ENCODE measurements at places on chromosomes 1 and 21.

DNA sequence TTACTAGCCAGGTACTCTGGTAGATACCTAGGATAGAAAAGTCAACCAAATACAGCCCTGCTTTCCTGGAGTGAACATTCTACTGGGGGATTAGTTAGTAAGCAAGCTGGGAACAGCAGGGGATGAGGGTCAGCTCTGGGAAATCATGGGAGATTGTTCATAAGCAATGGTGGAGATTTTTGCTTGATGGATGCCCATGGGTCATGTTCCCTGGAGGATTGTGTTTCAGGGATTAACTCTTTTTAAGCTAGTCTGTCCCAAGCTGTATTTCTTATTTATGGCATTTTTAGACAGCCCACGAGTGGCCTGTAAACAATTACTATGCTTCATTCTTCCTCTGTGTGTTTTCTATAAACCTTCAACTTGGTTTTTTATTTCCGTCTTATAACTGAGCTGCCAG, 18.9 kb downstream of the CACHD1 start:
- no peak for ATAC-seq

DNA sequence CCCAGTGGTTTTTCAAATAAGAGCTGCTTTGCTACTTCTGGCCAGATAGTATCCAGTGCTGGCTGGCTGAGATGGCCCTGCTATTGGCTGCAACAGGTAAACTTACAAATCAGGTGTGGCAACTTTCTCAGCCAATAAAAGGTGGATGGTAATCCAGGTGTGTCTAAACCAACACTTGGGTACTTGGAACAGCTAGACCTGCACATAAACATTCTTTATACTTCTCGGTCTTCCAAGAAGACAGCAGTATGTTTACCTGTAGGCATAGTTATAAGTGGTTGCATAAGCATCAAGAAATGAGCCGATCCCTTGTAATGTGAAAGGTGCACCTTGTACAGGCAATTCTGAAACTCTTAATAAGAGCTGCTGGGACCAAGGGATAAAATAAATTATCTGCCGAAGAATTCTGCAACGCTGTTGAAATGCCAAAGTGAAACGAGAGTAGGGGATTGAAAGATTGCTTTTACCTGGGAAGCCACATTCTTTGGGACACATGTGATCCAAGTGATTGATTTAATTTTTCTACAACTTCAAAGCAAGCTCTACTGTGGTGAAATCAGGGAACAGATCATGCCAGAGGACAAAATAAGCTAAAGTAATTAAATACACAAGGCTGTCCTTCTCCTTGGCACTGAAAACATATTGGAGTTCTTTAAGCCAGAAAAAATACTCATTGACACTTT, at the start of gene CLDN8:
Gene CLDN8 (minus strand): TSS at position 57 of the 683 bp plus-strand sequence. CDS start 172 bp downstream, outside the sequence.
- no peak for ATAC-seq

DNA sequence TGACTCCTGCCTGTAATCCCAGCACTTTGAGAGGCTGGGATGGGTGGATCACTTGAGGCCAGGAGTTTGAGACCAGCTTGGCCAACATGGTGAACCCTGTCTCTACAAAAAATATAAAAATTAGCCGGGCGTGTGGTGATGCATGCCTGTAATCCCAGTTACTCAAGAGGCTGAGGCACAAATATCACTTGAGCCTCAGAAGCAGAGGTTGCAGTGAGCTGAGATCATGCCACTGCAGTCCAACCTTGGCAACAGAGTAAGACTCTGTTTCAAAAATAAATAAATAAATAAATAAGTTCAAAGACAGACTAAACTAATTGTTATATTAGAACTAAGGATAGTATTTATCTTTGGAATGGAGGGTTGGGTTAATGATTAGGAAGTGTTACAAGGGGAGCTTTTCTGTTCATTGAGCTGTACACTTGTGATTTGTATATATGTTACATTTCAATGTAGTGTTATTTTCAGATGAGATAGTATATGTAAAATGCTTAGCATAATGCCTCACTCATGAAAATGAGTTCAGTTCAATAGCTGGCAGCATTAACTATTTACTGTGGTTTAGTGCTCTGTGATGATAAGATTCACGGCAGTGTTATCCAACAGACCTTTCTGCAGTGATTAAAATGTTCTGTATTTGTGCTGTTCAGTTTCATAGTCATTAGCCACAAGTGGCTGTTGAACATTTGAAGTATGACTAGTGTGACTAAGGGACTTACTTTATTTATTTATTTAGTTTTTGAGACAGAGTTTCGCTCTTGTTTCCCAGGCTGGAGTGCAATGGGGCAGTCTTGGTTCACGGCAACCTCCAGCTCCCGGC, 47.7 kb downstream of the OSBPL9 start:
- no peak for ATAC-seq

- no peak for ATAC-seq
These were observed 5.8 kb downstream of the ZMYND12 start for GRCh38 chr1:42450061-42450460.

DNA sequence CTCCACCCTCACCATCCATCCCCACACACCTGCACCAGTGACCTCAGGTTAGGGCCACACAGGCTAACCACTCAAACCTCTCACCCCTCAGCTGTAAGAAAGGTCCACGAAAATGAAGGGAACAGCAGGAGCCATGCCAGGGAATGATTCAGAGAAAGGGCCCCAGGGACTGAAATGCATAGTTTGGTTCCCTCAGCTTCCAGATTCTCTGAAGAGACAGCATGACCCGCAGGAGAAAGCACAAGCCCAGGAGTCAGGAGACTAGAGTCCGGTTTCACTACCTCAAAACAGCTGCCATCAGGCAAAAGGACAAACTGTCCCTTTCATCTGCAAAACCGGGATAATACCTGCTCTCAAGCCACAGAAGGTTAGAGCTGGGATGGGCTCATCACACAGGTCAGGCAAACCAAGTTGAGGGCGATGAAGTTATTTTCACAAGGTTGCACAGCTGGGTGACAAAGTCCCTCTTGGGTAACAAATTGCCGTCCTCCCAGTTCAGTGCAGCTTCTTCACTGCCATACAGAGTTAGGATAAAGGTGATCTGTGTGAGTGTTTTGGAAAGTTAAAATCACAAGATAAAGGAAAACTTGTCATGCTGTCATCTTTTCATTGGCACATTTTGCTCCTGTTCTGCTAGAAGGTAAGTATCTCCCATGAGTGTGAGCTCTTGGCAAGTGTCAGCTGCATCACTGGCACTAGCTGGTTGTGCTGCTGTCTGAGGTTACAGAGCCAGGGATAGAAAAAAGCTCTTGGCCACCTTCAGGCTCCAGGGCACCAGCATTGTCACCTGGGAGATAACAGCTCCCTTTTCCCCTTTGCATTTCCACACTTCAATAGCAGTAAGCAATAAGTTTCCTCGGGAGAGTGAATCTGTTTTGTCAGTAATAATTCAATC, 120.4 kb downstream of the KCNH1 start:
- ATAC-seq, result no peak

GRCh38 chr1:169129109-169129784, 22.8 kb downstream of the ATP1B1 start:
- no peak for ATAC-seq

DNA sequence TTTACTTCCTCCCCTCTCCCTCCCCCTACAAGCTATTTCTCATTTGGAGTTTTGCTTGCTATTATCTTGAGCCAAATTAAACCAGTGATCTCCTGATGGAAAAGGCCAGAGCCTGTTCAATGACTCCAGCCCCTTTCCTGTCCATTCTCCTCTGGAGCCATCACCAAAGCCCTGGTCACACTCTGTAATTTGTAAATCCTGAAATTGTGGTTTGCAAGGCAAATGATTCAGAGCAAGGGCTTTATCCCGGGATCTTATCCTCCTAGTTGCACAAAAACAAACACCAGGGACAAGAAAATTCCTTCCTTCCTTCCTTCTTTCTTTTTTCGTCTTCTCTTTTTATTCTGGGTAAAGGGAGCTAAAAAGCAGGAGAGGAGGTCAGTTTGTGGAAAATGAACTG, 366.1 kb upstream of the ST6GALNAC5 start:
- ATAC-seq, result no peak

All from gastroesophageal sphincter (tissue), 4 donors.